NK-92 treated with Interleukin-12 subunit alpha and Interleukin-12 subunit beta, amount 100 ng/mL, for 24 hours (cell line): ENCODE measurements at places on chromosomes 13 and 19.

DNA sequence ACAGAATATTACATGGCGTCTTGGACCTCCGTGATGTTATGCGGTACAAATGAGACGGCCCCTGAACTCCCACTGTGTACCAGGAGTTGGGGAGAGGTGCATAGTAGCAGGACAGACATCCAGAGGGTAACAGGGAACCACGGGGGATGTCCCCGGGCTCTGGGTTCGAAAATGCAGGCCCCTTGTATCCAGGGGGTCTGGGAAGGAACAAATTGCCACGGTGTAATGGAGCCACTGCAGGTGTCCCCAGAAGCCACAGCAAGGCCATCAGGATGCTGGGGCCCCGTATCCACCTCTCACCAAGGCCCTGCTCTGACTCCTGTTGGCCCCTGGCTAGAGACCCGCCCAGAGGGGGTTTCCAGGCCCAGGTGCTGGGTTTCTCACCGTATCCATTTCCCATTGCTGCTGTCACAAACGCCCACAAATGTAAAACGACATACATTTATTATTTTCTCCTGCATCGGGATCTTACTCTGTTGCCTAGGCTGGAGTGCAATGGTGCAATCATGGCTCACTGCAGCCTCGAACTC is 77.8 kb downstream of the INSR start:
- no peak for DNase-seq

- DNase-seq: no peak
Observed at GRCh38 chr13:47303626-47304025, 406.8 kb upstream of the HTR2A start.

DNA sequence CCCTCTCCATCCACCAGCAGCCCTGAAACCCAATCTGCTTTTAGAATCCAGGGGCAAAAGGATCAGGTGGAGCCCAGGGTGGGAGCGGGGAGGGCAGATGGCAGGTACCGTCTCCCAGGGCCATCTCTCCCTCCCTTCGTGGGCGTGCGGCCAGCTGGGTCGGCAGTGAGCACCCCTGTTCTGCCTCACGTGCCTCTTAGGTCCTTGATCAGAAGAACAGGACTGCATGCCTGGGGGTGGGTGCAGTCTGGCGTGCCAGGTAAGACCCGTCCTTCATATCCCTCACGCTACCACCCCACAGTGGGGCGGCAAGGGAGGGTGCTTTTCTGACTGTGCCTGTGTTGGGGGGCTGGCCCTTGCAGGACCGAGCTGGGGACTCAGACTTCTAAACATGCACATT is 2.0 kb downstream of the SLC8A2 start:
- no peak for DNase-seq

GRCh38 chr13:37640499-37640898 is 41.9 kb upstream of the POSTN start:
- no peak for DNase-seq

DNA sequence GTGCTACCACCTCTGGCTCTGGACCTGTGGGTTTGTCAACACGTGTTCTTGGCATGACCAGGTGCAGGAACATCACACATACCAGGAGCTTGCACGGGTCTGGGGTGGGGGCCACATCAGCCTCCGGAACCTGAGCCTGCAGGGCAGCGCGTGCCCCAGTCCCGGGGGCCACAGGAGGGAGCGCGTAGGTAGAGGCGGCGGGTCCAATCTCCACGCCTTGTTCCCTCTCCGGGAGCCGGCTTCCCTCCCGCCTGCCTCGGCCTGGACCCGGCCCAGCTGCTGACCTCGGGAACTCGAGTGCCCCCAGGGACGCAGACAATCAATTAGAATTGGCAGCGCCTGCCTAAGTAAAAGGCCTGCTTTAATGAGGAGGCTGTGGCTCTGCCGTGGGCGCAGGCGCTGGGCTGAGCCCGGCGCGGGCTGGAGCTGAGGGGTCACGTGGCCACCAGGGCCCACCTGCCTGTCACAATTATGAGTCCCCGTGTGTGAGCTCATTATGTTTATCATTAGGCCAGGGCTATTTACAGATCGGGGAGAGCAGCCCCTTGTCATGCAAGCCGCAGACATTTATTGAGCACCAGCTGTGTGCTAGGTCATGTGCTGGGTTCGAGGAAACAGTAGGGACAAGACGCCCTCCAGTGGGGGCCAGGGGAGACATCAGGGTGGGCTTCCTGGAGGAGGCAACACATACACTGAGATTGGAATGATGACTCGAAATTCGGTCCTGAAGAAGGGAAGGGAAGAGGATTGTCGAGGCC is 32.2 kb upstream of the TNFAIP8L1 start:
- DNase-seq: no peak

- DNase-seq: no peak
Observed at GRCh38 chr19:646779-647565, 7.3 kb downstream of the FGF22 start.

DNA sequence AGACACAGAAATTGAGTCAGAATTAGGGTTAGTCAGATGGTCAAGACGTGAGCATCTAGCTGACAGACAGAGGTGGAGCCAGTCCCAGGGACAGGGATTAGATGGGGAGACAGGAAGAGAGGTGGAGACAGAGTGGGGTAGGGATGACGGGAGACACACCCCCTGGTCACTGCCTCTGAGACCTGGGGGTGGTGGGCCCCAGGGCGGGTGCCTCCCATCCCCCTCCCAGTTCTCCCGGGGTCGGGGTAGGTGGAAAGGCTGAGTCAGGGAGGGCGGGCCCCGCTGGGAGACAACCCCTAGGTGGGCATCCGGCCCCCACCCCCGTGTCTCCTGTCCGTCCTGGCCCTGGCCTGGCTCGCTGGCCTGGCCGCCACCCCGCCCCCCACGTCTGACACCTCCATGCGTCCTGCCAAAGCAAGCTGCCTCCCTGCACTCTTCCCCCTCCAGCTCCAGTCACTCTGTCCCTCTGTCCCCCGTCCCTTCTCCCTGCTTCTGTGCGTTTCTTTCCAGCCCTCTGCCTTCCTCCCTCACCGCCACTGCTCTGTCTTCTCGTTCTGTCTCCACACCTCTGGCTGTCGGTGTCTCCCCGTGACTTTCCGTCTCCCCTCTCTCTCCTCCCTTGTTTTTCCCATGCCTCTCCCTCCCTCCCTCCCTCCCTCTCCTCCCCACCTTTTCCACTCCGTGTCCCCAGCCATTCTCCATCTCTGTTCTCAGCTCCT is 15.1 kb downstream of the CCDC97 start:
- no peak for DNase-seq

DNA sequence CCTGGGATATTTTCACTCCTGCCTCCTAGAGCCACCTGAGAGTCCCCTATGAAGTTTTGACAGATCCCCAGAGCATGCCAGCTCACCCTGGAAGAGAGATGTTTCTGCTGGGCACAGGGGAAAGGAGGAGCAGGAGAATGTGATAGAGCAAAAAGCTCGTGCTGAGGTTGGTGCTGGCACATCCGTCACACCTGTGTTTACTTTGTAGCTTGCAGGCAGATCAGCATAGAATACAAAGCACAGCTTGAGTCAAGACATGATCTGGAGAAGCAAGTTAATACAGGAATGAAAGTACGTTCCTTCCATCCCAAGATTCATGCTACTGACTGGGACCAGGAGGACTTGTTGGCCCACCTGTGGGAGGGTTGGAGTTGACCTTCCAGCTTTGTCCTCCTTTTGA is 46.1 kb downstream of the HSPH1 start:
- DNase-seq: no peak
